Panc1 (cell line): ENCODE measurements at places on chromosomes 1 and 21. TPM values are rescaled to one million over a fixed set of nuclear protein-coding genes. Genes with fewer than 3 reads are reported as not detected.
A peak's percentile ranks its signal among the peaks of the same experiment; 100 is the strongest.

DNA sequence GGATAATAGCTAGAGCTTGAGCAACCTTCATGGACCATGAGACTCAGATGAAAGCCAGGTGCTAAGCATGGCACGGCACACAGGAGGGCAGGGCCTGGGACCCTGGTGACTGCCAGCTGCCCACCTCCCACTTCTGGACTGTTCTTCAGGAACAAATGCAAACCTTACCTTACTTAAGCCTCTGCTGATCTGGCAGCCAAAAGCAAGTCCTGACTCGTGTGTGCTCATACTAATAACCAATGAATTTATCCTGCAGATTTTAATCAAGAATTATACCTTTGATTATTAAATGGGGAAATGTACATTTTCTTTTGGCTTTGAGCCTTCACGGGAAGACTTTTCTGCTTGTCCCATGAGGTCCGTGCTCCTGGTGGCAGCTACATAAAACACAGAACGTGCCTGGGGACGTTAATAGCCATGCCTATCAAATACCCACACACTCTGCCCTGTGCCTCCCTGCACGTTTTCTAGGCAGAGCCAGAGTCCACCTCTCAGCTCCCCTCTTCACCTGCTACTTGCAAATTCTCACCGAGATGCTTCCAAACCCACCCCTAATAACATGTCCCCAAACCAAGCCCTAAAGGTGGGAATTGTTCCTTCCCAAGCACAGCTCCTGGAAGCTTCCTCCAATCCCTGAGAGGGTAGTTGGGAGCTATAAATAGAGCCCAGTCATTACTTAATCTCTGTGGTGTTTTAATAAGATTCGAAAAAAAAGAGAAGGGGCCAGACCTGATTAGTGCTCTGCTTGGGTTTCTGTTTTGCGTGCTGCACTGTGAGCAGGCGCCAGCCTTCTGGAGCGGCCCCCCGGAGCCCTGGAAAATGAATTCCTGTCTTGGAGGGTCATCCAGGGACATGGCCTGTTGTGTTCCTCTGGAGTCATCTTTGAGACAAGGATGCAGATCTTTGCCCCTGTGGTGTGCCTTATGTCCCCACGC lies 33.5 kb downstream of the SLC1A7 start:
- H3K4me1 ChIP-seq: peaks cover 25% of the 10 kb centered on the region
- no peaks in the 10 kb centered on the region for H3K36me3 ChIP-seq
- H3K27me3 ChIP-seq: no peaks in the 10 kb centered on the region
- H3K27ac ChIP-seq: peak overlapping the region; percentile 45

DNA sequence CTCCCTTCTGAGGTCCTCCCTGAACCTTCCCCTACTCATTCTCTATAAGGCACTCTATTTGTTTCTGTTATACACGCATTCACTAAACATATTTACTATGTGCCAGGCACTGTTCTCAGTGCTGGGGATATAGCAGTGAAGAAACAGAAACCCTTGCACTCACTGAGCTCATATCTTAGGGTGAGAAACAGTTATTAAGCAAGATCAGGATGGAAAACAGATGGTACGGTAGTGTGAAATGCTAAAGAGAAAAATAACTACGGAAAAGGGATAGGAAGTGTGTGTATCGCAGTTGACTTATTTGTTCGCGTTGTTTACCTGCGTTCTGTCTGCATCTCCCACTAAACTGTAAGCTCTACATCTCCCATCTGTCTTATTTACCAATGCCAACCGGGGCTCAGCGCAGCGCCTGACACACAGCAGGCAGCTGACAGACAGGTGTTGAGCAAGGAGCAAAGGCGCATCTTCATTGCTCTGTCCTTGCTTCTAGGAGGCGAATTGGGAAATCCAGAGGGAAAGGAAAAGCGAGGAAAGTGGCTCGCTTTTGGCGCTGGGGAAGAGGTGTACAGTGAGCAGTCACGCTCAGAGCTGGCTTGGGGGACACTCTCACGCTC lies 572 bp downstream of the CYB5RL start:
- H3K4me1 ChIP-seq: peaks cover 9% of the 10 kb centered on the region
- H3K4me3 ChIP-seq: peak overlapping the region; percentile 93
- peak overlapping the region; percentile 95 for H3K27ac ChIP-seq
- no peaks in the 10 kb centered on the region; the same call in 1 of the 2 replicates for H3K36me3 ChIP-seq

Gene TRIM46
- 3.8 TPM for total RNA-seq

Gene RAP1GAP
- total RNA-seq: 4.6 TPM

DNA sequence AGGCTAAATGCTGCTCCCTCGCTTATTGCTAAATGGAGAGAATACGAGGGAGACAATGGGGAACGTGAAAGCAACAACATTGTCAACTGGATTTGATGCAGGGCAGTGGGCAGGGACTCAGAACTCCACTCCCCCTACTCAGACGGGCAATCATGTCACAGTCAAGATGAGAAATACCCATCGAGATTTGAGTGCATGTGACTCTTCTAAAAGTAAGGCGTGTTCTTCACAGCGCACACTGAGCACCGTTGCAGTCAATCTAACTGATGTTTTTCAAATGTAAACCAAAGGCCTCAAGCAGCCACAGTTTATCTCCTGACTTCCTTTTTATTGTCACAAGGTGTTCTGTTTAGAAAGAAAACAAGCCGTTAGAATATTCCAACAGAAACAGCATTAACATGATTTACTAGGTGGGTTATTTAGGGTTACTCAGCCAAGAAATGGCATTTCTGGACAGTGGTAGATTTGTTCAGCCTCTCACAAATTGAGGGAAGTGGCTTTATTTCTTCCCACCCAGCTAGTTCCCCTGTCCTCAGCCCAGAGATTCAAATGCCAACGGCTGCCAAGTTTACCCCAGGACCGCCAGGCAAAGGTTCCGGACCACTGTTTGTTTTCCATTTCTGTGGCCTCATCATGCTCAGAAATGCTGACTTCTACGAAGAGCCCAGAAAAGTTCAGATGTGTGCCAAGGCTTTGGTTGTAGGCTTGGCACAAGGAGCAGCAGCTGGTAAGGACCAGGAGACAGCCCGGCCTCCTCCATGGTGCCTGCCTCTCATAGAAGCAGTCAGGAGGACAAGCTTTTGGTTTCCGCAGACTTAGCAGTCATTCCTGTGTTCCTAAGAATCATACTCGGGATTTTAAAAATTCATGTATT lies 171.4 kb downstream of the KIF26B start:
- no peak for DNase-seq
- no peaks in the 10 kb centered on the region; the same call in 1 of the 2 replicates for H3K4me1 ChIP-seq
- H3K27ac ChIP-seq: no peak overlapping the region
- H3K4me3 ChIP-seq: no peak overlapping the region

DNA sequence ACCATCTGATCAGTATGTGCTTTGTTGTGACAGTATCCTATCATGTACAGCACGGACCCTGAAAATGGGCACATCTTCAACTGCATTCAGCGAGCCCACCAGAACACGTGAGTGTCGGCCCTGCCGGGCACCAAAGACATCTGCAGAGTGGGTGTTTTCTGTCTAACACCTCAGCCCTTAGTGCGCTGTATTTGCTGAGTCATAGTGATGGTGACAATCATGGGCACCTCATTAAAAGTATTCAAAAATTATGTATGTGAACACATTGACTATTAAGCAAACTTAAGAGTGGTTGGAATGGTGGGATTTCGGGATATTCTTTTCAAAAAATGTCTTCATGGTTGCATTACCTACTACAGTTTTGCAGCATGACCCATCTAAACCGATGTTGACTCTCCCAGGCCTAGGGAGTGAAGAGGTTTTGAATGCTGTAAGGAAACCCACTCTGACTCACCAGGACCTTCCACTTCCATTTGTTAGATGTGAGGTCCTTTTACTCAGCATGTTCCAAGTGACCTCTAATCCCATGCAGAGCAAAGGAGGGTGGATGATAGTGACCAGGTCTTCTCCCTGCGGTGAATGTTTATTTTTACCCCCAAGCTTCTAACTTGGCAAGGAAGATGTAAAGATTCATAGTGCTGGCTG lies 20.1 kb downstream of the MGST3 start:
- H3K36me3 ChIP-seq: no peaks in the 10 kb centered on the region
- H3K27me3 ChIP-seq: no peaks in the 10 kb centered on the region
- DNase-seq: no peak
- no peak overlapping the region for H3K27ac ChIP-seq

- no peak for DNase-seq
- no peak overlapping the region for H3K4me3 ChIP-seq
- H3K27ac ChIP-seq: no peak overlapping the region
- H3K4me1 ChIP-seq: no peaks in the 10 kb centered on the region
Measured at GRCh38 chr1:29320156-29320940, 84.0 kb downstream of the PTPRU start.

Gene RPE65
- total RNA-seq: not detected

DNA sequence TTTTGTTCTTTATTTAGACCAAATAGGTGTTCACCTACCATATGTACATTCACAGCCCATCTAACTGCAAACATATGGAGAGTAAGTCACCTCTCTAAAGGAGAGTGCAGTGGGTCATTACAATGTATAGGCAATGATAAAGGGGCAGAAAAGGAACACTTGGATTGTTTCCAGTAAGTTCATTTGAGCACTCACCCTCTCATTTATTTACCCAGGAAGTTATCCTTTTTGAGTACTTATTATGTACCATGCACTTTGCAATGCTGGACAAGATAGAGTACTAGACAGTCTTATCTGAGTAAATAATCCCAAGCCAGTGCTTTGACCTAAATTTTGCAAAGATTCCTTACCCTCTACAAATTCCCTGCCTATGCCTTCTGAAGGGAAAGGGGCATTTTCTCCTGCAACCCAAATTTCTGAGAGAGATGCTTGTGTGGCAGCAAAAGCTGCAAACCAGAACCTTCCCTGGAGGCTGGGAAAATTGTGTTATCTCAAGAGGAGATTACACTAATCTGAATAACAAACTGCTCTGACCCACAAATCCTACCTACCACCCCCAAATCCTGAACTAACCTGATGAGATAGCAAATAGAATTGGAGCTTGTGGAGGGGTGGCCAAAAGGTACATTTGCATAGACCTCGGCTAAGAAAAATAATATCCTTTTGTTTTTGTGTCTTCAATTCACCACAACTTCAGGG lies 18.6 kb upstream of the RGS8 start:
- H3K36me3 ChIP-seq: no peaks in the 10 kb centered on the region
- no peaks in the 10 kb centered on the region for H3K4me1 ChIP-seq
- H3K4me3 ChIP-seq: no peak overlapping the region
- H3K27ac ChIP-seq: no peak overlapping the region

GRCh38 chr1:230109895-230110667 lies 43.0 kb downstream of the GALNT2 start:
- no peak overlapping the region for H3K27ac ChIP-seq
- H3K27me3 ChIP-seq: no peaks in the 10 kb centered on the region
- no peaks in the 10 kb centered on the region for H3K36me3 ChIP-seq
- peaks cover 40% of the 10 kb centered on the region for H3K4me1 ChIP-seq
- H3K4me3 ChIP-seq: no peak overlapping the region
- no peak for DNase-seq

Gene CFH
- 0.36 TPM for total RNA-seq

Gene C1orf21
- total RNA-seq: 0.15 TPM

- no peaks in the 10 kb centered on the region for H3K36me3 ChIP-seq
- H3K4me1 ChIP-seq: no peaks in the 10 kb centered on the region
- H3K4me3 ChIP-seq: no peak overlapping the region
- H3K27ac ChIP-seq: no peak overlapping the region
Measured at GRCh38 chr1:101314244-101314643, 77.4 kb downstream of the S1PR1 start.

- H3K27ac ChIP-seq: no peak overlapping the region
- H3K4me3 ChIP-seq: no peak overlapping the region
- H3K27me3 ChIP-seq: no peaks in the 10 kb centered on the region
- no peaks in the 10 kb centered on the region for H3K4me1 ChIP-seq
- H3K36me3 ChIP-seq: no peaks in the 10 kb centered on the region
Measured at GRCh38 chr1:64574301-64574700, 104.4 kb downstream of the CACHD1 start.

Gene OR6N1
- total RNA-seq: not detected

GRCh38 chr21:45302082-45303061 lies 14.7 kb upstream of the POFUT2 start:
- H3K27me3 ChIP-seq: no peaks in the 10 kb centered on the region
- no peak for DNase-seq
- H3K36me3 ChIP-seq: no peaks in the 10 kb centered on the region
- no peak overlapping the region for H3K27ac ChIP-seq
- no peak overlapping the region for H3K4me3 ChIP-seq
- H3K4me1 ChIP-seq: peaks cover 34% of the 10 kb centered on the region
